ENCODE measurements at places on chromosomes 13 and 19.

GRCh38 chr13:87324558-87324957 lies 346.6 kb upstream of the SLITRK5 start:
- DNase-seq: no peak

- no peak for DNase-seq
Observed at GRCh38 chr13:60433505-60433904, 36.5 kb downstream of the TDRD3 start.

DNA sequence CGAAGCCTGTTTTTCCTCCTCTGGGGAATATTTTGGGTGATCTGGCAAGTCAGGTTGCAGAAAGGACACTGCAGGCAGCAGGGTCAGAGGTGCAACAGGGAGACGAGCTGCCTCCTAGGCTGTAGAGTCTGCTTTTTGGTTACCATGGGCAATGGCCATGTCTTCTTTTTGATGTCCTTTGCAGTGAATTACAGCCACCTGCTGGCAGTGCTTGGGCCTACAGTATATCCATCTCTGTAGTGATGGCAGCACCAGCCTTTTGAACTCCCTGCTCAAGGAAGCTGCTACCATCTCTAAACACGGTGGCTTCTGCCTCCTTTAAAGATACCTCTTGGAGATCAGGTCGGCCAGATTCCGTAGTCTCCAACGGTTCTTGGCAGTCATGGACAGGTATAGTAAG lies 73.9 kb downstream of the WTIP start:
- no peak for DNase-seq

DNA sequence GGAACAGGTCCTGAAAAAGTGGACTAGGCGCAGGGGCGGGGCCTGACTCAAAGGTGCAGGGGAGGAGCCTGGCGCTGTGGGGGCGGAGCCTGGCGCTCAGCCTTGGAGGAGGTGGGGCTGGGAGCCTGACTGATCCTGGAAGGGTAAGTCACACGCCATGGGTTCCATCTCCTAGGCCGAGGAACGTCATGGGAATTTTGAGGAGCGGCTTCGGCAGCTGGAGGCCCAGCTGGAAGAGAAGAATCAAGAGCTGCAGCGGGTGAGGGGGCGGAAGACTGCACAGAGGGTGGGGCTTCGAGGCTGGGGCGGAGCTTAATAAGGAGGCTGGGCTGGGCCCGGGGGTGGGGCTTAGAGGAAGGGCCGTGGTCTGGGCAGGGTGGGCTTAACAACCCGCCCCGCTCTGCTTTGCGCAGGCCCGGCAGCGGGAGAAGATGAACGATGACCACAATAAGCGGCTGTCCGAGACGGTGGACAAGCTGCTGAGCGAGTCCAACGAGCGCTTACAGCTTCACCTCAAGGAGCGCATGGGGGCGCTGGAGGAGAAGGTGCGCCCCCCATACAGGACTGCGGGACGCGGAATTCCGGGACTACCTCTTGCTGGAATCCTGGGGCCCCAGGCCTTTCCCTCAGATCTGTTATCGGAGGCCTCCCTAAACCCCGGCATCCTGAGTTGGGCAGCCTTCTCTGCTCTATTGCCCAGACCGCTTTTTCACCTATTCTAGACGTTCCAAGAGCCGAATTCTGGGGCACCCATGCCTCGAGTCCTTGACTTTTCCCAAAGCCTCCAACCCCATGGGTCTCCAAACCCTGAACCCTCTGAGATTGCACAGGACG lies 14.5 kb downstream of the PPFIA3 start:
- DNase-seq: no peak

DNA sequence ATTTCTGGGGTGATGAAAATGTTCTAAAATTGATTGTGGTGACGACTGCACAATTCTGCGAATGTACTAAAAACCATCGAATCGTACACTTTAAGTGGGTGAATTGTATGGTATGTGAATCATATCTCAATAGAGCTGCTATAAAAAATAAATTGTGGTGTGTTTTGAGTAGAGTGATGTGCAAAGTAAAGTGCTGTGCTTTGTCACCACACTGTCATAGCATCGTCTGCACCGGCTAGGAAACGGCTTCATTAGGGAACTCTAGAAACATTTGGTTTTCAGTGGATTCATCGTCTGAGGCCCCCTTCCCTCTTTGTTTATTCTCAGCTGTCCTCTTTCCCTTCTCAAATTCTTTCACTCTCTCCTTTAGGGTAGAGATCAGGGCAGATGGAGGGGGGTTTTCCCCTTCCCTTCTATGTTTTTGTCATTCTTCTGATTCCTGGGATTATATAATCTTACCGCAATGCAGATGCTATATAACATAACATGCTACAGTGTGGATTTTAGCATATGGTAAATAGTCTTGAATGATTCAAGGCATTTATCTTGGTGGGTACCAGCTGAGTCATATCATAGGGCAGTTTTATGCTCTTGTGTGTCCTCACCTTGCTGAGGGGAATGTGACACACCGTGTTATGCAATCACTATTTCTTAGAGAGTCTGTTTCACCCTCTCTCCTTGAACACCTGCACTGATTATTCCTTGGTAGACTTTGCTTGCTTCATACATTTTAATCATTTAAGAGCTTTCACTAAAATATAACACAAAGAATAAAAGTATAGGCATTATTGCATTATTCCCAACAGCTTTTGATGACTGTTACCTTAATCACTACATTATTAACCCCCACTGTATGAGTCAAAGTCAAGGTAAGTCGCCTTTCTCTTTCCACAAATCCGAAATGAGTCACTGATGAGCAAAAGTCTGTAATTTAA lies 239.4 kb downstream of the DCLK1 start:
- DNase-seq: no peak

DNA sequence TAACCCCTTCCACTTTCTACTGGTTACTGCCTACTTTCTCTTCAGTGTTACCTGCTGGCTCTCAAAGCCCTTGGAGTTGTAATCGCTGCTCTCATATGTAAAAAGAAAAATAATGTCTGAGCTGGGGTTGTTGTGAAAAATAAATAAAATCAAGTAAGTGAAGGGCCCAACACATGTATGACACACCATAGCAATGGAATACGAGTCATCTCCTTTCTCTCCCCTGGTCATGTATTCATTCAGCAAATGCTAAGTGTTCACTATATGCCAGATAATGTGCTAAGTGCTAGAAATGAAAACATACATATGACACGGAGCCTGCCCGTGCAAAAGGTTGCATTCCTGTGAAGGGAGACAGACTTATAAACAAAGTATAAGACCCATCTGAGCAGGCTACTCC lies 535.0 kb downstream of the RFC3 start:
- no peak for DNase-seq

DNA sequence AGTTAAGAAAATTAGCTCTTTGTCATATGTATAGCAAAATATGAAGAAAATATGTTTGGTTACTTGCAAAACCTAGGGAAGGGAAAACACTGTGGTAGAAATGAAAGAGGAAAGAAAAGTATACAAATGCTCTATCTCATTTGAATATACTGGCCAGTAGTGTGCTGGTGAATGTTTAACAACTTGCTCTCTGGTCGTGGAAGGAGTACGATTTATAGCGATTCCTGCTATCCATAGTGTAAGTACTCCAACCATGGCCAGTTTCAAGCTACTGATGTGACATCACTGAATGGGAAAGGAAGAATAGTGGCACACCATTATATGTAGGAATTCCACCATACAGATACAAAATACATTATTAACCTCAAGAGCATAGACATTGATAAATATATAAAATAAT lies 9.3 kb downstream of the BORA start:
- DNase-seq: no peak

DNA sequence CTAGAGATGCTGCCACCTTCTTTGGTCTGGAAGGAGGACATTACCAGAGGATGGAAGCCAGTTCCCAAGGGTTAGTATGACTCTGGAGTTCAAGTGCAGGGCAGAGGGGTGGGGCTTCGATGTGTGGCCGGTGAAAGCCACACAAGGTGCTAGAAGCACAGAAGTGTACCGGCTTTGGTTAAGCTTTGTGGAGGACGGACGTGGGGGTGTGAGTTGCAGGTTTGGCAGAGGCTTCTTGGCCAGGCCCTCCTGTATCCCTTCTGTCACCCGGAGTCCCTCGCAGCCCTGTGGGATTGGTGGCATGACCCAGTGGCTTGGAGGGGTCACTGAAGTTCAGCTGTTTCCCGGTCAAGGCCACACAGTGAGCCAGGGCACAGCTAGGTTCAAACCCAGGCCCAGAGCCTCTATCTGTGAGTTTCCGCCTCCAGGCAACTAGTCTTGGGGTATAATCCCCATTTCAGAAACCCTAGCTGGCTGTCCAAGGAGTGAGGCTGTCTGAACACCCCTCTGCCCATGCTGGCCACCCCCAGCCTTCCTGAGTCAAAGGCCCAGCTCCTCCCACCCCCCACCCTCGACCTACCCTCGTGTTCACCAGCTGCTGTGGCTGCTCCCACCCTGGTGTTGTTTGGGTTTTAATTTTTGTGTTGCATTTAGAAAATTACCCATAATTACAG lies 4.6 kb upstream of the SSBP4 start:
- DNase-seq: no peak

DNA sequence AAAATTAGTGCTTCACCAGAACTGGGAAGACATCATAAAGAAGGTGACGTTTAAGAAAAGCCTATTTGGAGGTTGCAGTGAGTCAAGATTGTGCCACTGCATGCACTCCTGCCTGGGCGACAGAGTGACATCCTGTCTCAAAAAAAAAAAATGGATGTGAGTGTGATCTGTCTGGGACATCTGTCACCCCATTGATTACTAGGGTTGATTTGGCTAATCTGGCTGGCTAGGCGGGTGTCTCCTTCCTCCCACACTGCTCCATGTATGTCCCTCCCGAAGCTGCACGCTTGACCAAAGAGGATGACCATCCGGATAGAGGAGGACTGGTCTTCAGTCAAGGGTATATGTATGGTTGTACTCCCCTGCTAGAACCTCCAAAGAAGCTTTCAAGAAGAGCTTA lies 2.6 kb downstream of the GTF2F2 start:
- DNase-seq: no peak

DNA sequence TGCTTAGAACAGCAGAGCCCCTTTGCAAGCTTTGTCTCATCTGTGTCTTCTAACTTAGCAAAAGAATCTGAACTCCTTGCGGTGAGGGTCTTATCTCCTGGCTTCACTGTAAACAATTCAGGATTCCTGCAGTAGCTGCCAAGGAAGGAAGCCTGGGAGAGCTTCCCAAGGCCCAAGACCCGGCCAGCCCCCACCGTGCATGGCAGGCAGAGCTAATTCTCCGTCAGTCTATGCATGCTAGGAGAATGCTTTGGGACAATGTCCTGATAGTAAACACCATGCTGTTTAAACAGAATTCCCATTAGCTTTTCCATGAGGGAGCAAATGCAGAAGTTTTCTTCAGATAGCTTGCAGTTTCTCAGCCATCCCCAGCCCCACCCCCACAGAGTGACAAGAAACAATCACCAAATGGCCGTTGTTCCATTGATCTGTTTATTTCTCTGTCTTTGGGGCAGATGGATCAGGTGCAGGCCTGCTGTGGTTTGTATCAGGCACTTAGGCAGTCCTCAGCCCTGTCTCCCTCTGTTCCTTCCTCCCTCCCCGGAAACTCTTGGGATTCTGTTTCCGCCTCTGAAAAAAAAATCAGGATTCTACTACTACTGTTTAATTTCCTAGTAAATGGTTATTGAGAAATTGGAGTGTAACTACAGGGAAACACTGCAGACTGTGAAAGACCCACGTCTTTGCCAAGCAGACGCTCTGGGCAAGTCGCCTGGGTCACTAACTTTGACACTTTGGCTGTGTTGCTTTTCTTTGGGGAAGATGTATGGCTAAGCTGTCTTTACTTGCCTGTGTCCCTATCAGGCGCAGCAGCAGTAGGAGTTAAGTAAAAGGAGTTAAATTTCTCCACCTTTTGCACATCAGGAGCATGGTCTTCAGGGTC lies 40.7 kb upstream of the SPATA13 start:
- no peak for DNase-seq

DNA sequence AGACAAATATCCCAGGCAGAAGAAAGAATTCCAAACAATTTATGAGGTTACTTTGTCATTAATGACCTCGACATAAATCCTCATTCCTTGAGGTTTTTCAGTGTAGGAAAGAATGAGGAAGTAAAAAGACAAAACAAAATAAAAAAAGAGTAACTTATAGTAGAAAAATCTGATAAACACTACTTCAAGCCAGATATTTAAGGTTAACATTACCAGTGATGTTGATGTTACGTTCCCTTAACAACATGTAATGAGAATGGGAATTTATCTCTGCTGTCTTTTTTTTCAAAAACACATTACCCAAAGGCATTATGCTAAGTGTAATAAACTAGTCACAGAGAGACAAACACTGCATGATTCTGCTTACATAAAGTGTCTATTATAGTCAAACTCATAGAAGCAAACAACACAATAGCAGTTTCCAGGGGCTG lies 935.1 kb downstream of the SLITRK1 start:
- DNase-seq: no peak

- peak; percentile 85 for DNase-seq
Observed at GRCh38 chr19:13974073-13974472, 21.8 kb downstream of the DCAF15 start.

- no peak for DNase-seq
Observed at GRCh38 chr13:30664689-30665275, 47.1 kb downstream of the USPL1 start.

GRCh38 chr13:52160506-52160905 lies 1.1 kb upstream of the NEK3 start:
- no peak for DNase-seq

DNA sequence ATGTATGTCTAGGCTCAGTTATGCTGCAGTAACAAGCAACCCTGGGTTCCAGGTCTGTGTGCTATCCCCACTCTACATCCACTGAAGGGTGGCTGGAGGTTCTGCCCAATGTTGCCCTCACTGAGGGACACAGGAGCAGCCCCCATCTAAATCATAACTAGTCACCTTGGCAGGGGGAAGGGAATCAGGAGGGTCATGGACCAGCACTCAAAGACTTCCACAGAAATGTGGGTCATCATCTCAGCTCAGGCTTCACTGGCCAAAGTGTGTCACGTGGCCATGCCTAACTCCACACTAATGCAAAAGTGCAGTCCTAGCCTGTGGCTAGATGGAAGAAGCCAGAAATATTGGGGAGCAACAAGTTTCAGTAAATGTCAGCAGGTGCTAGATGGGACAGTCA lies 137.3 kb upstream of the ZNF507 start:
- no peak for DNase-seq

GRCh38 chr13:111095911-111096501 lies 19.1 kb upstream of the ARHGEF7 start:
- DNase-seq: no peak

GRCh38 chr13:102405499-102406100 lies 3.8 kb upstream of the FGF14 start:
- DNase-seq: no peak

GRCh38 chr13:33348366-33348765 lies 62.8 kb upstream of the STARD13 start:
- no peak for DNase-seq

DNA sequence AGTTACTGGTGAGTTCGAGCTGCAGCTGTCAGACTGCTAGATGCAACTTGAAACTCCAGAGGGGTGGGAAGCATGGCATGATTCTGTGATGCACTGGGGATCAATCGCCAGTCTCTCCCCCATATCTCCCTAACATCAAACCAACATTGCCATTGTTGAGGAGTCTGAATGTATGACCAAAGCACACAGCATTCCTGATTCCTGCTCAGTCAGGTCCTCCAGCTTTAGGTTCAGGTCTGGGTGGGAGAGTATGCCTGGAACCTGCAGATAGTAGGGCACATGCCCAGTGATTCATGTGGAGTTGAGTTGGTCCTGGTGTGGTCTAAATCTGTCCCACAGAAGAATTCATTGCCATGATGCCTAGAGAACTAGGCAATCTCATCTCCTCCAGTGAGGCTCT lies 269.1 kb downstream of the GPC5 start:
- DNase-seq: no peak

Measured in NCI-H510A treated with DMSO at 0.1 percent for 48 hours (cell line).